ENCODE measurements at places on chromosomes 3 and 15.

GRCh38 chr3:42092006-42092405, 849 bp downstream of the TRAK1 start:
- no peak for DNase-seq

DNA sequence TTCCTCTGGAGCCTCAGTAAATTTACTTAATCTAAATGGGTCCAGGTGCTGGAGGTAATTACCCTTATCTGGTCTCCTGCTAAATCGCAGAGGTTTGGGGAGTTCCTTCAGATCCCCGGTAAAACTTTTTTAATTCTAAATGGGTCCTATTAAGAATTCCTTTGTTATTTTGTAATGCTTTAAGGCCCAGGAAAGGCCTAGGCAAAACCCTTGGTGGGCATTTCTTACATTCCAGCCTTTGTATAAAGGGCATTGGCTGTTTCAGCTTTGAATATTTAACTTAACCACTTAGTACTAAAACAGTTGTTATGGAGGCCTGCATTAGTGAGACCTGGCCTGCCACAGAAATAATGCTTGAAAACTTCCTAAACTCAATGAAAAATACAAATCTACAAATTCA, 14.9 kb upstream of the ZNF662 start:
- DNase-seq = no peak

DNA sequence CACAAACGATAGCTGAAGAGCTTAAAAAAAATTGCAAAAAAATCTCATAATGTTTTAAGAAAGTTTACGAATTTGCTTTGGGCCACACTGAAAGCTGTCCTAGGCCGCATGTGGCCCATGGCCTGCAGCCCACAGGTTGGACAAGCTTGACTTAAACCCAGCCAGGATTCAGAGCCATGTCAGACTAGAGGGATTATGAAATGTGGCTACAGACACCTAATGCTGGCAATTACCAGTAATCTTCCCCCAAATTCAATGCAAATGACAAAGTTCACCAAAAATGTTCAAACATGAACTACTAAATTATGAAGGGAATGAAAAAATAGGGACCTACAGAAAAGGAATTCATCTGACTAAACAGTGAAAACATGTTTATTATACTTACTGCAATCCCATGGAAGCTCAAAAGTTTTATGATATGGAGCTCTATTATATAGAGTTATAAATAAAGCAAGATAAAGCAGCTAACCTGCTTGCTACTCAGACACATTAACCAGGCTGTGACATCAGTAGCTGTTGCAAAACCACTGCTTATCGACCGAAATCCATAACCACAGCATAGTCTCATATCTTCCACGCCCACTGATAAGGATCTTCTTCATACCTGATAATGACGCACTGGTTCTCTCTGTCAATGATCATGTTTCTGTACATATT, 49.2 kb downstream of the LDHAL6B start:
- no peak for DNase-seq

DNA sequence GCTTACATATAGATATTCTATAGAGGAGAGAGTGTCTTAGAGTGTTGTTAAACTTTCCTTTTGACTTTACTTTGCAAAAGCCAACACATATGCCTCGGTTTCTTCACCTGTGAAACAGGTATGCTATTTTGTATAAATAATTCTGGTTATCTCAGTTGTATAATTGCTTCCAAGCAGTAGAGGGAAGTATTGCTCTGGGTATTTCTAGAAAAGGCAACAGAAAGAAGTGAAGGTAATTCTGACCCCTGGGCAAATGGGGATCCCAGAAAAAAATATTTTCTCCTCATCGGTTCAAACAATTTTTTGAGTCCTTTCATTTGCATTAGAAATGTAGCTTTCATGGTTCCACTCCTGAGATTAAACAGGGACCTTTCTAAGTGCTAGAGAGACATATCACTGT, 216.5 kb upstream of the SEMA6D start:
- no peak for DNase-seq

GRCh38 chr3:63096248-63097058, 181.7 kb upstream of the SYNPR start:
- DNase-seq = no peak

DNA sequence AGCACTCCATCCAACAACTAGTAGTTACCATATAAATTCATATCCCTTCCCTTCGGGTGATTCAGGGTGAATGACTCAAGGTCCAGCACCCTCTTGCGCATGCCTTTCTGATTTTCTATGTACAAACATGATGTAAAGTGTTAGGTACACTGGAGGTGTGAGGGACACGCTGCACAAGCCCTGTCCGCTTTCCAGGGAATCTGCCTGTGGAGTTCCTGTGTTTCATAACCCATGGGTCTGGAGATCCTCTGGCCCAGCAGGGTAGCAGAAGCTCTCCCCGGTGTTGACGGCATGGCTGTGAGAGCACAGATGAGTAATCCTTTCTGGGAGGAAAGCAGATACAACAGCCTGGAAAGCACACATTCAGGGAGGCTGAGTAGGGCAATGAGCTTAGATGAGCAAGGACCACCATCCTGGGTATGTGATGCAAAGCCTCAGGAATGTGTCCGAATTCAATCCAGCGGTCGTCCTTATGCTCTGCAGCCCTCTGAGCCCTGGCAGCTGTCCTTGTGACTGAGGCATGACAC, 142.9 kb upstream of the TP63 start:
- peak; percentile 61 for DNase-seq

DNA sequence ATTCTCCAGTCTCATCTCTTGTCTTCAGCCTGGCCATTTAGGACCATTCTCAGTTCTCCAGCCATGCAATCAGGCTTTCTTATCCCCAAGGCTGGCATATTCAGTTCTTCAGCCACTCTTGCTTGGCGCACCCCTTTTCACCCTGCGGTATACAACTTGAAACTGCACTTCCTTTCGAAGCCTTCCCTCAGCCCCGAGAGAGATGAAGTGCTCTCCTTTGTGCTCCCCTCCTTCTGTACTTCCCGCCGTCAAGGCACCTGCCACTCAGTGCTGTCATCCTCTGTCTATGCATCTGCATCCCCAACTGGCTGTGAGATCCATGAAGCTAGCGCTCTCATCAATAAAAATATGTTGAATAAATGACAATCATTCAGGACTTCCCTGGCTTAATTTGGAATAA, 45.7 kb downstream of the MORC1 start:
- no peak for DNase-seq

DNA sequence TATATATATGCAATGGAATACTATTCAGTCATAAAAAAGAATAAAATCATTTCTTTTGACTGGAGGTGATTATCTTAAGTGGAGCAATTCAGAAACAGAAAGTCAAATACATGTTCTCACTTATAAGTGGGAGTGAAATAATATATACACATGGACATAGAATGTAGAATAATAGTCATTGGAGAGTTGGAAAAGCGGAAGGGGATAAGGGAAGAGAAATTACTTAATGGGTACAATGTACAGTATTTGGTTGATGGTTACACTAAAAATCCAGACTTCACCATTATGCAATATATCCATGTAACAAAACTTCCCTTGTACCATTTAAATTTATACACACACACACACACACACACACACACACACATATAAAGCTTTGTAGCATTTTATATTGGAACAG, 84.3 kb downstream of the RAP2B start:
- no peak for DNase-seq

GRCh38 chr15:48604567-48604966, 40.9 kb downstream of the FBN1 start:
- DNase-seq = no peak

DNA sequence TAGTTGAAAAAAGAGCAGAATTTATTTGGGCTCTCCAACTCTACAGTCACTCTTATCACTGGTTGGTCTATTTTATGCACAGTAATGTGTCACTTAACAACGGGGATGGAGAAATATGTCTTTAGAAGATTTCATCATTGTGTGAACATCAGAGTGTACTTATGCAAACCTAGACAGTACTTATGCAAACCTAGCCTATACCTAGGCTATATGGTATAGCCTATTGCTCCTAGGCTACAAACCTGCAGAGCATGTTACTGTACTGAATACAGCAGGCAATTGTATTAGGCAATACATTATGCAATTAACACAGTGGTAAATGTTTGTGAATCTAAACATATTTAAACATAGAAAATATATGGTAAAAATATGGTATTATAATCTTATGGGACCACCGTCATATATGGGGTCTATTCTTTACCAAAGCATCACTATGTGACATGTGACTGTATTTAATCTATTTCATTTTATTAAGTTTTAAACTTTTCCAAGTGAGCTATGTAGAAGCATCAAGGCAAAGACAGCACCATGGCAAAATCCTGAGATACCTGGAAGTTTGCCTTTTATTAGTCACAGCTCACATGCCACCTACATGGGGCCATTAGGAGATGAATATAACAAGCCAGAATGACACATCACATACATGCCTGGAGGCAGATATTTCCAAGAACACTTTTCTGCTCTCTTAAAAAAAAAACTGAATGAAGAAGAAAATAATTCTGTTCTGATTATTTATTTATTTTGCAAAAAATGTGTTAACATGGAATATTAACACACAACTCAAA, 537.4 kb downstream of the TUSC7 start:
- DNase-seq = no peak

- DNase-seq = no peak
These were observed 607 bp upstream of the SENP2 start for GRCh38 chr3:185585518-185585858.

GRCh38 chr15:65982627-65983322, 113.5 kb downstream of the RAB11A start:
- no peak for DNase-seq

DNA sequence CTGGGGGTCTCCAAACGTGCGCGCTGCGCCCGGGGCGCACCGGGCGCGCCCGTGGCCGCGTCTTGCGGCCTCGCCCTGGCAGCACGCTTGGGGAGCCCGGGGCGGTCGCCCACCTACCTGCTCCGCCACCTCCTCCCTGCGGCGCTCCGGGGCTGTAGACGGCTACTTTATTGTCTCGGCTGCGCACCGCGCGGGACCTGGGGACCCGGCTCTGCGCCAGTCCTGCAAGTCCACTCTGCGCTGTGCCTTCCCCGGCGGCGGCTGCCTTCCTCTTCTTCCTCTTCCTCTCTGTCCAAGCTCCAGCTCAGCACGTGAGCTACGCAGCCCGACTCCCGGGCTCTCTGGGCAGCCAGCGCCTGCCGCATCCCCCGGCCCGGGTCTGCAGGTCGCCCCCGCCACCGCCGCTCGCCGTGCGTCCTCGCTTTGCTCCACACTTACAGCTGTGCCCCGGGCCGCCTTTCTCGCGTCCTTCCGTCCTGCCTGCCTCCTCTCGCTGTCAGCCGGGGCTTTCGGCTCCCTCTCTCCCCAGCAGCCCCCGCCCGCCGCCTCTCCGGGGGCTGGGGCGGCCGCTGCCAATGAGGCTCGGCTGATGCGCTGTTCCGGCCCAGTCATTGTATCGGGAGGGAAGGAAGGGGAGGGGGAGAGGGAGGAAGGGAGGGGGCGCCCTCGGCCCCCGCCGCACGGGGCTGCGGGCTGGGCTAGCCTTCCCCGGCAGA, 156.4 kb upstream of the FRMD4B start:
- DNase-seq = no peak

DNA sequence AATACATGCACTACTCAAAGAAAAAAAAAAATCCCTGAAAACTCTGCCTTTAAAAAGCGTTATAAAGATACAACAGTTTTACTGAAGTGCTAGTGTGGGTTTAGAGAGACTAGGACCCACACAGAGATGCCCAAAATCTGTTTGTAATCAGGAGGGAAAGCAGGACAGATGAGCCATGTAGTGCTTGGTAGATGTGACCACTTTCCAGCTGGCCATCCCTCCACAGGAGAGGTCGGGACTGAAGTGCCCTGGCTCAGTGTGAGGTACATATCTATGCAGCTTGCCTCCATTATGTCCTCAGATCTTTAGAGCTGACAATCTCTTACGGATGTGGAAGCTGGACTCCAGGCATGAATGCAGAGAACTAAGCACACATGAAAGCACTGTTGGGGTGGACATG, 57.5 kb upstream of the NANOGP8 start:
- no peak for DNase-seq

- no peak for DNase-seq
These were observed 309.8 kb upstream of the MANF start for GRCh38 chr3:51075221-51075775.

DNA sequence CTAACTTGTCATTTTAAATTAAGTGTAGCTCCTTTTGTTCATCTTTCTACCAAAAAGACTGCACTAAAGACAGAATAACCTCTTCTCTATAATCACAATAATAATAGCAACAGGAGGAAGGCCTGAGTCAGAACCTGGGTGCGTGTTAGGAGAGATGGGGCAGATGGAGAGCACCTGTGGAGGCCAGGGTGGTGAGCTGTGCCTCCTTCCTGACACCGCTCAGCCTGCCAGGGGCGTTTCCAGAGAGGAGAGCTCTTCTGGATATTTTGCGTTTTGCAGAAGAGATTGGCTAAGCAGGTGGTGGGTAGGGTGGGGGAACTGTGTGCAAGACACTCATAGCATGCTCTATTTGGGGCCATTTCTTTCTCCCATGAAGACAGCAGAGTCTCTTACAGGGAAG, 83.5 kb downstream of the MEGF11 start:
- no peak for DNase-seq

- no peak for DNase-seq
These were observed 13.3 kb upstream of the SRPRB start for GRCh38 chr3:133792171-133792763.

GRCh38 chr3:190738636-190739155, 123.8 kb downstream of the GMNC start:
- no peak for DNase-seq

DNA sequence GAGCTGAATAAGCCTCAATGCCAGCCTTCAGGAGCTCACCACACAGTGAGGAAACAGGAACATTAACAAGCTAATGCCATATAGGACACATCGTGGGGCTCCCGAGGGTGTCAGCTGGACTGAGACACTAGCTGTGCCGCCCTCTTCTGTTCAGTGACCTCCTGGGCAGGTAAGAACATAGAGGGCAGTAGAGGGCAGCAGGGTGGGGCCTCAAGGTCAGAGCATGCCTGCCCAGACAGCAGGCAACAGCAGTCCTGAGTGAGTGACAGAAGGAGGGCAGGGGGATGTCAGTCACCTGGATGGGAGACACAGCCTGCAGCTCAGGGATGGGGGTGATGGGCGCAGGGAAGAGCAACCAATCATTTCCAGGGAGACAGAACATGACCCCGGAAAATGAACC, 15.5 kb downstream of the NTRK3 start:
- DNase-seq = no peak

- DNase-seq = no peak
These were observed 60.0 kb upstream of the MNS1 start for GRCh38 chr15:56524915-56525314.

GRCh38 chr3:39378957-39379777, 4.0 kb upstream of the SLC25A38 start:
- DNase-seq = no peak

DNA sequence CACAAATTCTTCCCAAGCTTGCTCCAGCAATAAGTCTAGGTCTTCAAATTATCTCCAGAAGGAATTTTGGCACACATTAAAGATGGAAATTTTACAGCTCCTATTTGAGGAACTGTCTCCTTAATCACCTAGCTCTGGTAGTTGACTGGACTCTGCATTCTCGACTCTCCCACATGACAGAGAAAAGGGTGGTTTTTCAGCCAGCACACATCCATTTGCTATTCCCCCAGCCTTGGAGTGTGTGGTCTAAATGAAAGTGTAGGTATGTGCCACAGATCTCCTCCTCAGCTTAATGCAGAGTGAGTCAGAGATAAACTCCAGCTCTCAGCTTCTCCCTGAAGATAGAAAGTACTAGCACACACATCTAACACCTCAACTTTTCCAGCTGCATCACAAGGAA, 62.2 kb upstream of the ALCAM start:
- no peak for DNase-seq
